Right renal pelvis (tissue), 4 donors: ENCODE measurements at places on chromosomes 1 and 21. TPM values are rescaled to one million over a fixed set of nuclear protein-coding genes. Genes with fewer than 3 reads are reported as not detected.

GRCh38 chr1:59408608-59409240, 111.8 kb downstream of the FGGY start:
- no peak for DNase-seq

- DNase-seq, result no peak
Observed at GRCh38 chr1:3482378-3482849, 27.9 kb downstream of the ARHGEF16 start.

DNA sequence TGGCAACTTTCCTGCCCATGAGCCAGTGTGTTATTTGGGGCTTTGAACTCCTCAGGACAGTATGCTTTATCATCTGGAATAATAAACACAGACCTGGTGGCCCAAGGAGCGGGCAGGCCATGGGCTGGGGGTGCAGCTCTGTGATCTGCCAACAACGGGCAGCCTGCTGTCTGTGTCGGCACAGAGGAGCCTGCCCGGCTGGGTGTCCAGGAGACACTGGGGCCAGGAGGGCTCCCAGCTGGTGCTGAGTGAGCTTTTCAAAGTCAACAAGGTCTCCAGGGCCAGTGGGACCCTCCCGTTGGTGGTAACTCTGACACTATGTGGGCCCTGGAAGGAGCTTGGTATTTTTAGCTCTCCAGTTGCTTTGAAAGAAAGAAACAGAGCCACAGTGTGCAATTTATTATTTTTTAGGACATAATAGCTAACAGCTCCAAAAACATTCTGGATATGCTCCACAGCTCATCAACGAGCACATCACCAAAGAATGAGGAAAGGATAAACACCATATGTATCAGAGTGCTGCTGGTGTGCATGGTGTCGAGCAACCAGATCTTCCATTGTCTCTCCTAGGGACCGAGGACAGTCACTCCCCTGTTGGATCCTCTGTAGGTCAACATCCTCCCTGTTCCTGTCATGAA, 488.7 kb upstream of the USP24 start:
- DNase-seq, result no peak

- no peak for DNase-seq
Observed at GRCh38 chr1:69129538-69129937, 438.2 kb upstream of the LRRC7 start.

DNA sequence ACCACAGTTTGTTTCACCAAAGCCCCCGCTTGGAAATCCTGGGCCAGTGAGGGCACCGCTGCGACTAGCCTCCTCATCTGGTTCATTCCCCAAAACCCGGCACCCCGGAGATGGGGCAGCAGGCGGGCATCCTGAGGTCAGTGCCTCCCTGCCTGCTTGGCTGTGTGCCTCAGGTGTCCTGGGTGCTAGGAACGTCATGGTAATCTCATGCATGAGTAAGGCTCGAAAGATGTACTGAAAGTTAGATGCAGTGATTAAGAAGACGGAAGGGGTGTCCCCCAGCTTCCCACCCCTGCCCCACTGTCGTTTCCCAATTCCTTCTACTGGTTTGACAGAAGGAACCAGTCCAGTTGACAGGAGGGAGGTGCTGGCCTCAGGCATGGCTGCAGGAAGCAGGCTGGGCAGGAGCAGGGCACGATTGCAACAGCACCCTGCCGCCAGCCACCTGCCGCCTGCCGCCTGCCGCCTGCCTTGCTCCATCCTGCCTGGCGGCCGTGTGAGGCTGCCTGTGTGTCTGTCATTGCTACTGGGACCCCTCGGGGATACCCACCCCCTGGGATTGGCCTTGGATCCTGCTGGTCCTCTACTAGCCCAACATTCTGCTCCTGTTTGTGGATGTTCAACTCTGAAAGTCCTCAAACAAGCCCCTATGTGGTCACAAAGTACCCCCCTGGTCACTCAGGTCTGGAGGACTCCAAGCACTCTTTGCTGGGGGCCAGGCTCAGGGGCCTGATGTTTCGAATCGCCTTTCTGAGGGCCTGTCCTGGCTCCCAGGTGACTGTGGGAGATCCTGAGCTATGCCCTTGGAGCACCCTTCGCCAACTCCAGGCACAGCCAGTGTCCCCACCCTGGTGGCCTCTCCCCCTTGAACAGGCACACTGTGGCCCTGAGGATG, 73.0 kb upstream of the IFFO2 start:
- DNase-seq, result no peak

Gene SOX13
- 45.3 TPM for polyA plus RNA-seq
